ENCODE measurements at places on chromosomes 4 and X. TPM values are rescaled to one million over a fixed set of nuclear protein-coding genes. Genes with fewer than 3 reads are reported as not detected.
A peak's percentile ranks its signal among the peaks of the same experiment; 100 is the strongest.

- no peak for DNase-seq
These were observed 532.3 kb upstream of the SMIM31 start for GRCh38 chr4:164221631-164222030.

Gene CENPVL3
- total RNA-seq = not detected

- no peak for DNase-seq
These were observed 60.5 kb downstream of the FGFBP1 start for GRCh38 chr4:15878011-15878410.

GRCh38 chr4:113783289-113783688 lies 21.8 kb upstream of the CAMK2D start:
- no peak for DNase-seq

GRCh38 chr4:41586675-41587225 lies 48.8 kb downstream of the LIMCH1 start:
- DNase-seq = no peak

DNA sequence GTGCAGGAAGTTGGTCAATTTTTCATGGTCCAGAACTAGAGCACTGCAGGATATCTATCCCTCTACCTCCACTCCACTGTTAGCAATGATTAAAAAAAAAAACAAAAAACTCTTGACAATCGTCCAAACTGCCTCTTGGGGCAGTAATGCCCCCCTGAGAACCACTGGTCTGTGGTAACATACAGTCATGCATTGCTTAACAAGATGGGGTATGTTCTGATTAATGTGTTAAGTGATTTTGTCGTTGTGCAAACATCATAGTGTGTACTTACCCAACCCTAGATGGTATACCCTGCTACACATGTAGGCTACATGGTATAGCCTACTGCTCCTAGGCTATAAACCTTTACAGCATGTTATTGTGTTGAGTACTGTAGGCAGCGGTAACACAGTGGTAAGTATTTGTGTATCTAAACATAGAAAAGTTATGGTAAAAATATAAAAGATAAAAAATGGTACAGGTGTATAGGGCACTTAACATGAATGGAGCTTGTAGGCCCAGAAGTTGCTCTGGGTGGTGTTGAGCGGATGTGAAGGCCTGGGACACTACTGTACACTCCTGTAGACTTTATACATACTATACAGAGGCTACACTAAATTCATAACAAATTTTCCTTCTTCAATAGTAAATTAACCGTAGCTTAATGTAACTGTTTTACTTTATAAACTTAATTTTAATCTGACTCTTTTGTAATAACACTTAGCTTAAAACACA lies 34.1 kb downstream of the ART3 start:
- DNase-seq = no peak

DNA sequence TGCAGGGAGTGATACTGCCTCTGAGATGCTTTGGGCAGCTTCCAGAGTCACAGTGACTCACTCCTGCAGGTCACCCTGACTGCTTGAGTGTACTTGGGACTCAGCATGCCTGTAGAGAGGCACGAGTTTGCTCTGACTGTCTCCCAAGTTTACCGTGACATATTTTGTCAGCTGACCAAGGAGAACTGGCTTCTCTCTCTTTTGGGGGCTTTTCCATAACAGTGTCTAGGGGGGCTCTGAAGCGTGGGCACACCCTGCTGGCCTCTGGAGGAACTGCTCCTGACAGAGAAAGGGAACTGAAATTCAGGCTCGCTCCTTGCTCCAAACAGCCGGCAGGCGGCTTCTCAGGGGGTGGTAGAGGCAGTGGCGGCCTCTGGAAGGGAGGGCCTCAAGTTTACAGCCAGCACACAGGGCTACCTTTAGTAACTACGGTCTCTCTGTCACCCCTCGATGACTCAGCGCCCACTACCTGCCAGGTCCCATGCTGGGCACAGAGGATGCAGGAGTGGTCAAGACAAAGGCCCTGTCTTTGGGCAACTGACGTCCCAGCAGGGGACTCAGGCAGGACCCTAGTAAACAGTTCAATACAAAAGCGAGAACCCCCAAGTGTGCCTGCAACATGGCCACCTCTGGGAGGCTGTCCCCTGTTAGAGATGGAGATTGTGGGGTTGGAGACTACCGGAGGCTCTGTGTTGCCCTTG lies 17.8 kb downstream of the ZNF185 start:
- DNase-seq = no peak

DNA sequence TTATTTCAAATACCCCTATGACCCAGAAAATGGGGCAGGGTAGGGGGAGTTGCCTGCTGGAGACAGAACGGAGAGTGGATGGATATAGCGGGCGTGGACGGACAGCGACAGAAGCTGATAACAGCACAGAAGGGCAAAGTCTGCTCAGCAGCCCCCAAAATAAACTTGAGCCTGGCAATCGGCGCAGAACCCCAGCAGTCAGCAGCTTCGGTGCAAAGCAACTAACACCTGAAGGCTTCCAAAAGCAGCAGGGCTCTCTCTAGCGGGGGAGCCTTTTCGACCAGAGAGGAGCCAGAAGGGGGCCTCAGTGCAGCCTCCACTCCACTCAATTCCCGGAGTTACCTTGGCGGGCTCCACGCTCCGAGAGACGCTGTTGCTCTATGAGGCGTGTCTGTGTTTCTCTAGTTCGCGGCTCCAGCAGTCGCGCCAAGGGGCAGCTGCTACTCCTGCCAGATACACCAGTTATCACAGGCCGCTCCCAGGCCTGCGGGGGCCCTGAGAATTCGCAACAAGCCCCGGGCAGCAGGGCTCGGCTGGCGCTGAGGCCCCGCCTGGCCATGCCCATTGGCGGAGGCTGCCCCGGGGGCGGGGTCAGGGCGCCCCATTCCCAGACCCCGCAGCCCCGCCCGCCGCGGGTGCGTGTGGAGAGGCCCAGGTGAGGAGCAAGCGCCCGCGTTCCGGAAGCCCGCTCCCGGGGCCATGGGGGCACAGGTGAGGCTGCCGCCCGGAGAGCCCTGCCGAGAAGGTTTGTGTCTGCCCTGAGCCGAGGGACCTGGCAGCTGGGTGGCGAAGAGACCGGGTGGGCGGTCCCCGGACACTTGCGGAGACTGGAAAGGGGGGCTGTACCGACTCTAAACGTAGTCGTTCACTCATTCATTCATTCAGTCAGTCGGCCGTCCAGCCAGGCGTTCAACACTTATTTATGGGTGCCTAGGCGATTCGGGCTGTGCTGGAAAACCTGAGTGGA lies at the start of the genes CNGA1 and NIPAL1:
CNGA1 (minus strand) TSS at position 541 of the 967 bp plus-strand sequence. CDS start 63,992 bp downstream, outside the sequence.
NIPAL1 (plus strand) TSS at position 632 of the 967 bp plus-strand sequence; CDS start at position 700, 68 bp downstream.
- DNase-seq = peak; percentile 96

DNA sequence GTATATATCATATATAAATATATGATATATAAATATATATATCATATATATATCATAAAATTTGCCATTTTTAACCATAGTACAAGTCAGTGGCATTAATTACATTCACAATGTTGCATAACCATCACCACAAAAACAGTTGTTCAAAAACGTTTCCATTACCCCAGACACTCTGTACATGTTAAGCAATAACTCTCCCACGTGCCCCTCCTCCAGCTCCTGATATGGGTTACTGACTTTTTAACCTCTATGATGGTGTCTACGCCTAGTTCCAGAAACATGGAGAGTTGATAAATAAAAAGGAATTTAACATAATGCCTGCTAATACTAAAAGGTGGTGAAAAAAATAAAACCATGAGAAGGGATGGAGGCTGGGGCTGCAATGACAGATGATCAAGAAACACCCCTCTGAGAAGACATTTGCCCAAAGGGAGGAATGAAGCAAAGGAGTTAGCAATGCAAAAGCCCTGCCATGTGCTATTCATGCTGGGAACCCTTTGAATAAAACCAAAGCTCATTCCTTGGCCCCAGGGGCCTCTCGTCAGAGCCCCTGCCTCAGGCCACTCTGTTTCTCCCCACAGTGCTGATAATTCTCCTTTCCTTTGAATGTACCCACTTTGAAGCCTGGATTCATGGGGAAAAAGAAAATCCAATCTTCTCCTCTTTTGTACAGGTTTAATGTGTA lies 144.3 kb downstream of the NWD2 start:
- no peak for DNase-seq

Gene MAGEB1
- not detected for total RNA-seq

Gene PDCL2
- total RNA-seq = not detected

Gene COX7B2
- not detected for total RNA-seq

GRCh38 chr4:169385376-169385775 lies 114.6 kb upstream of the SH3RF1 start:
- DNase-seq = no peak
